ENCODE measurements at places on chromosomes 5 and 9.

GRCh38 chr5:61468483-61468865, 136.4 kb downstream of the ZSWIM6 start:
- H3K4me1 ChIP-seq: peaks cover 7% of the 10 kb centered on the region
- no peak overlapping the region for H3K27ac ChIP-seq
- no peaks in the 10 kb centered on the region for H3K36me3 ChIP-seq

- no peaks in the 10 kb centered on the region for H3K36me3 ChIP-seq
- H3K4me1 ChIP-seq: no peaks in the 10 kb centered on the region
- H3K27me3 ChIP-seq: no peaks in the 10 kb centered on the region
- no peak for DNase-seq
- H3K27ac ChIP-seq: no peak overlapping the region
Observed at GRCh38 chr5:125894383-125894782, 528.8 kb upstream of the GRAMD2B start.

DNA sequence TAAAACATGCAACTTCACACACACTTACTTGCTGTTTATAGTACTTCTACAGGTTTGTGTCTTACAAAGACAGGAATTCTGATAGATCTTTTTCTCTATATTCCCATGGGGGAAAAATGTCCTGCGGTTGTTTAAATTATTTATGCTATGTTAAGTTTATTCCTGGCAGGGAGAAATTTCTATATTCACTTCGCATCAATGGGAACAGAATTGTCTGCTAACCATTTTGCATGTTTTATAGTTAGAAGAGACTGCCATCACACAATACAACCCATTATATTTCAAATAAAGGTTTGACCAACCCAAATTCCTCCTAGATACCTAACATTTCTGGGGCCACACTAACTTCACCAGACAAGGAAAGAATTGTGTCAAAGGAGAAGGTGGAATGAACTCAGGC, 110.0 kb upstream of the PRR16 start:
- H3K27me3 ChIP-seq: no peaks in the 10 kb centered on the region
- DNase-seq: no peak
- no peak overlapping the region for H3K27ac ChIP-seq
- no peaks in the 10 kb centered on the region for H3K36me3 ChIP-seq

- H3K27me3 ChIP-seq: peaks cover 2% of the 10 kb centered on the region
- peaks cover 23% of the 10 kb centered on the region for H3K4me1 ChIP-seq
- H3K27ac ChIP-seq: no peak overlapping the region
- no peak for DNase-seq
Observed at GRCh38 chr9:87708546-87708945, 17.4 kb upstream of the CTSL start.

GRCh38 chr9:80028501-80028900, 456.7 kb downstream of the TLE4 start:
- no peak overlapping the region for H3K4me3 ChIP-seq
- no peaks in the 10 kb centered on the region for H3K27me3 ChIP-seq
- H3K27ac ChIP-seq: no peak overlapping the region
- H3K4me1 ChIP-seq: no peaks in the 10 kb centered on the region

Measured in activated naive CD8-positive, alpha-beta T cell treated with anti-CD3 and anti-CD28 coated beads, Interleukin-2, amount 10 ng/mL, durations not matched to agents 7 days and 5 days (primary cell).